ENCODE measurements at places on chromosomes 3 and 15. TPM values are rescaled to one million over a fixed set of nuclear protein-coding genes. Genes with fewer than 3 reads are reported as not detected.

FBXW12 gene
- total RNA-seq: not detected

PLA1A gene
- 0.26 TPM for total RNA-seq

SEMA5B gene
- not detected for total RNA-seq

POLQ gene
- total RNA-seq: 4.1 TPM

IL5RA gene
- not detected for total RNA-seq

ATP13A5 gene
- total RNA-seq: not detected

RHCG gene
- total RNA-seq: not detected

WDR49 gene
- 0.26 TPM for total RNA-seq

EFCAB12 gene
- total RNA-seq: under 0.01 TPM

CAND2 gene
- 12.1 TPM for total RNA-seq

TGM4 gene
- not detected for total RNA-seq

PATL2 gene
- total RNA-seq: 1.3 TPM

MCTP2 gene
- 5.6 TPM for total RNA-seq

CEP19 gene
- 4.4 TPM for total RNA-seq

CLDN16 gene
- under 0.01 TPM for total RNA-seq

PPP1R14D gene
- not detected for total RNA-seq

Data from fibroblast of lung (primary cell).